ENCODE measurements at places on chromosomes 13 and 19. TPM values are rescaled to one million over a fixed set of nuclear protein-coding genes. Genes with fewer than 3 reads are reported as not detected.
A peak's percentile ranks its signal among the peaks of the same experiment; 100 is the strongest.

DNA sequence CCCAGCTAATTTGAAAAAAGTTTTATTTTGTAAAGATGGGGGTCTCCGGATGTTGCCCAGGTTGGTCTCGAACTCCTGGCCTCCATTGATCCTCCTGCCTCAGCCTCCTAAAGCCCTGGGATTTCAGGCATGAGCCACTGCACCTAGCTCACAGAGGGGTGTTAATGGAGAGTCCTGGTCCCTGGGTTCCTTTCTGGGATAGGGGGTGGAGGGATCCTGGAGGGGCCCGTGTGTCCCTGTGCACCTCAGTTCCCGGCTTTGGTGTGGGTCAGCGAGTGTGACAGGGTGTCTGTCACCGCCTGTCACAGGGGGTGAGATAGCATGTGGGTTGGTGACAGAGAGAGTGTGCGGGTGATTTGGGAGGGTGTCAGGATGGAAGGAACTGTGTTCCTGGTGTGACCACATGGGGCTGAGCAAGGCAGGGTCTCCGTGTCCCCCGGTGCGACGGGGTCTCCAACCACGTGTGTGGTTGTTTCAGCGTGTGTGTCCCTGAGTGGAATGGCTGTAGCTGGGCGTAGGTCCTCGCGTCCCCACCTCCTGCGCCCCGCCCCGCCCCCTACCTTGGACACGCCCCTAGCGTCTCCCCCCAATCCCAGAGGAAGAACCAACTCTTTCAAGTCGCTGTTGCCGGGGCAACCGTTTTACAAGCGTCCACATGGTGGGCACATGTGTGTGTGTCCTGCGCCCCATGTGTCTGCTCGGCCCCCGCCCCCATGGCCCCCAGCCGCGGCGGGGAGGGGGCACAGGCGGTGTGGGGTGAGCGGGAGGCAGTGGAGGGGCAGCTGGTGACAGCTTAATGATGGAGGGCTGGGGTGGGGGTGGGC lies 2.9 kb upstream of the NRTN start:
- DNase-seq, result peak; percentile 80

DNA sequence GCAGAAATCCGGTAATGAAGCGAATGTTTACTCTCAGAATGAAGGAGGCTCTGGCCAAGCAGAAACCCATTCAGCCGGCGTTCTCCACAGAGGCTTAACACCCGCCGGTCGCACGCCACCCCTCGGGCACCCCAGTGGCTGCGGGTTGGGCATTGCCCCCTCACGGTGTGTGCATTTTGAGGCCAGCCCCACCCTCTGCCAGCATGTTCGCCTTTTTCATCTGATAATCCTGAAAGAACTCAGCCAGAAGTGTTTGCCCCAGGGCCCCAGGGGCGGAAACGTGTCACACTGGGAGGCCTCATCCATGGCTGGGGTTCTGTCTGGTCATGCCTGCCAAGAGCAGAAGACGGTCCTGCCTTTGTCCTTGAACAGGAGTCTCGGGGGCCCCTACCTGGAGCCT lies 34.2 kb downstream of the COMP start:
- no peak for DNase-seq

GRCh38 chr19:38942471-38943181 lies 11.9 kb downstream of the MRPS12 start:
- DNase-seq, result no peak

DNA sequence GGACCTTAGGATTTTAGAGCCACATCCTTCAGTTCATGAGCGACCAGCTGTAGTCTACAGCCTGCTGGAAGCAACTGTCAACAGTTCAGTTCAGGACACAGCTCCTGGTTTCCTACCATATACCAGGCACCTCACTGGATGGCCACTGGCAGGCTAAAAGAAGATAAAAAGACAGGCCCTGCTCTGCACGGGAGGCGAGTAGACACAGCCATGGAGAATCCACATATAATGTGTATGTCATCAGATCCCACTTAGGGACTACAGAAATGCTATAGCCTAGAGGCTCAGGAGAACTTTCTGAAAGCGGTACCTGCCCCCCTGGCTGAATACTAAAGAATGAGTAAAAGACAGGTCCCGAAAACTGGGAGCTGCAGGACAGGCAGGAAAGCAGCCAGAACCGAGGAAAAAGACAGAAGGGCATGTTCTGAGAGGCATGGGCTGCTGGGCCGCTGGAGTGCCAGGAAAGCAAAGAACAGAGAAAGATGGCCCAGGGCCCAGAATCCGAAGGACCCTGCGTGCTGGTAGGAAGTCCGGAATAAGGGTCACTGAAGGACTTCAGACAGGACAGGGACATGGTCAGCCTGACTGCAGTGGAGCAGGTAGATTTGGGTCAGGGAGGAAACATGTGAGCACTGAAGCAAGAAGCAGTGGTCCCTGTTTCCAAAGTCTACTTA lies 23.5 kb downstream of the DZIP1 start:
- no peak for DNase-seq

GRCh38 chr19:41443813-41444455 lies 978 bp downstream of the ERICH4 start:
- no peak for DNase-seq

DNA sequence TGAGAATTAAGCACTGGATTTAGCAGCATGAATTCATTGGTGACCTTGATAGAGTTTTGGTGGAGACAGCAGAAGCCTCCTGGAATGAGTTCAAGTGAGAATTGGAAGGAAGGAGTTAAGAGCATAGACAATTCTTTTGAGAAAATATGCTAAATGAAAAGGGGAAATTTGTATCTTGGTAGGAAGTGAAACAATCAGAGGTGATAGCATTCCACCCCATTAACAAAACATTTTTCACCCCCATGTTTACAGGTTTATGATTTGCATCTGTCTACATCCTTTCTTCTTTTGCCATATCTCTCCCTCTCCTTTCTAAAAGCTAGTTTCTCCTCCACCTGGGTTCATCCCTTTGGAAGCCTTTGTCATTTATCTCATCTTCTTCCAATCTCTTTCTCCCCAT lies 27.5 kb downstream of the LNX2 start:
- DNase-seq, result no peak

DNA sequence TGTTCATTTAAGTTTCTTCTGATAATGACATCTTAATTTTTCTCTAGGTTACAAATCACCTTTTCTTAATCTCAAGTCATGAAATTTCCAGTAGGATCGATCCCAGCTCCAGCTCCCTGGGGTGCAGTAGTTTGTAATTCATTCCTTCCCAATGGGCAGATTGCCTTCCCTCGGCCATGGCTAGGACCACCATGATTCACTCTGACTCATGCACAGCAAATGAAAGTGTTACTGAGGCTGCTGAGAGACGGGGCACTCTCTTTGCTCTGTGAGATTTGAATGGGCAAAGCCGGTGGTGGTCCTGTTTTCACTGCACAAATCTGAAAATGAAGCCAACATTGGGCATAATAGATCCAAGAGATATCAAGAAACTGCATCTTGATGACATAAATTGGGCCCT lies 202.8 kb upstream of the IRS2 start:
- DNase-seq, result no peak

DNA sequence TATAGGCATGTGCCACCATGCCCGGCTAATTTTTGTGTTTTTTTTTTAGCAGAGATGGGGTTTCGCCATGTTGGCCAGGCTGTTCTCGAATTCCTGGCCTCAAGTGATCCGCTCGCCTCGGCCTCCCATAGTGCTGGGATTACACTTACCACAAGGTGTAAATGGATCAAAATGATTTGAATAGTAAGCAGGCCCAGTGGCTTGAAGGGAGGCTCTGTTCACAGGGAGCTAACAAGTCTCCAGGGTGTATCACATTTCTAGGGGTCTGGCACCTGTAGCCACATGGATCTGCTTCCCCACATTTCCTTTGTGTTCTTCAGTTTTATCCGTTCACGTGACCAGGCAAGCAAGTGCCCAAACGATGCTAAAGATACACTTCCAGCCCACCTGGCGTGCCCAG lies 13.5 kb upstream of the CNFN start:
- no peak for DNase-seq

DNA sequence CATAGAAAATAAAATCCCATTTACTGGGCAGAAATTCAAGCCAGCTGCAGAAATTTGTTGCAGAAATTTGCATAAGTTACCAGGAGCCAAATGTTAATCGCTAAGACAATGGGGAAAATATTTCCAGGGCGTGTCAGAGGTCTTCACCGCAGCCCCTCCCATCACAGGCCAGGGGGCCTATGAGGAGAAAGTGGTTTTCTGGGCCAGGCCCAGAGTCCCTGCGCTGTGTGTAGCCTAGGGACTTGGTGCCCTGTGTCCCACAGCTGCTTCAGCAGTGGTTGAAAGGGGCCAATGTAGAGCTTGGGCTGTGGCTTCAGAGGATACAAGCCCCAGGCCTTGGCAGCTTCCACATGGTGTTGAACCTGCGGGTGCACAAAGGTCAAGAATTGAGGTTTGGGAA lies 278.9 kb upstream of the PCDH9 start:
- DNase-seq, result no peak

GRCh38 chr19:20233105-20233504 lies 66.1 kb downstream of the ZNF486 start:
- DNase-seq, result no peak

DNA sequence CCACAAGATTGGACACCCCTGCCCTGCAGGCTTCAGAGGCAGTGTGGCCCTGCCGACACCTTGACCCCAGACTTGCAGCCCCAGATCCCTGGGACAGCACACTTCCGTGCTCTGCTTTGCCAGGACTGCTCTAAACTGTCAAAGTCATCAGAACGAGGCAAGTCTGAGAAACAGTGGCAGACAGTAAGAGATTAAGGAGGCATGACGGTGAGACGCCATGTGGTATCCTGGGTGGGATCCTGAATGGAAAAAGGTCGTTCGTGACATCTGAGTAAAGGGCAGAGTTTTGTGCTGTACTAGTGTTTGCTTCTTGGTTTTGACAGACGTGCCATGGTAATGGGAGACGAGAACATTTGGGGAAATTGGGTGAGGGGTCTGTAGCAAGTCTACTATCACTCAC lies 13.8 kb downstream of the ZNF579 start:
- DNase-seq, result no peak

DNA sequence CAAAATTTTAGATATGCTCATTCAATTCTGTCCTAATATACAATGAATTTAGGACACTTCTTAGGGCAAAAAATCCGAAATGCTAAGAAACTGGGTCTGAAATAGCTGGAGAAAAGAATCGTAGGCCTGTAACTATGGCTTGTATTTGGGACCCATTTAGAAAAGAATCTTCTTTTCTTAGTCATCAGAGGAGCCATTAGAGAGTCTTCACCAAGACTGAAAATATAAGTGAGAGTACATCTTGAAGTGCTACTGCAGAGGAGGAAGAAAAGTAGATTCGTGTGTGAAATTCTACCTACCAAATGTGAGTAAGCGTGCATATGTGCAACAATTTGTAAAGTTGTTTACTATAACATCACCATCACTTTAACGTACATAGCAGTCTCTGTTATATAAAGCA lies 8.8 kb upstream of the DACH1 start:
- DNase-seq, result no peak

GRCh38 chr13:113345486-113345885 lies 18.4 kb downstream of the GRTP1 start:
- no peak for DNase-seq

DNA sequence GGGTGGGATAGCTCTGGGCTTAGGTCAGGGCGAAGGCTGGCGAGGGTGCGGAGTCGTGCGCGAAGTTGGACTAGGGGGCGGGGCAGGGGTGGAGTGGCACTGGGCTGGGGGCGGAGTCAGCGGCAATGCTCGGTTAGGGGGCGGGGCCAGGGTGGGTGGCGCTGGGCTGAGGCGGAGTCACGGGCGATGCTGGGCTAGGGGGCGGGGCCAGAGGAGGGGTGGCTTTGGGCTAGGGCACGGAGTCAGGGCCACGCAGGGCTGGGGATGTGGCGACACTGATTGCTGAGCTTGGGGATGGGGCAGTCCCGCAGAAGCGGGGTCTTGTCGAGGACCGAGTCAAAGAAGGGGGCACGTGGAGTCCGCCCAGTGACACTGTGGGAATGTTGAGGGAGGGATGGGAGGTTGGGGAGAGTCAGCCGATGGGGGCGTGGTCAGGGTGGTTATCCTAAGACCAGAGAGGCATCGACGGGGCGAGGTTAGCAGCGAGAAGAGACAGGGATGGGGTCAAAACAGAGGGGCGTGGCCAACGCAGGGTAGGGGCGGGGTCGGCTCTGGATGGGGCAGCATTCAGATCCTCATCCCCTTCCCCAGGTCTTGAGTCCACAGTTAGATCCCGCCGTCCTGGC lies 8.7 kb downstream of the HOMER3 start:
- peak; percentile 51 for DNase-seq

DNA sequence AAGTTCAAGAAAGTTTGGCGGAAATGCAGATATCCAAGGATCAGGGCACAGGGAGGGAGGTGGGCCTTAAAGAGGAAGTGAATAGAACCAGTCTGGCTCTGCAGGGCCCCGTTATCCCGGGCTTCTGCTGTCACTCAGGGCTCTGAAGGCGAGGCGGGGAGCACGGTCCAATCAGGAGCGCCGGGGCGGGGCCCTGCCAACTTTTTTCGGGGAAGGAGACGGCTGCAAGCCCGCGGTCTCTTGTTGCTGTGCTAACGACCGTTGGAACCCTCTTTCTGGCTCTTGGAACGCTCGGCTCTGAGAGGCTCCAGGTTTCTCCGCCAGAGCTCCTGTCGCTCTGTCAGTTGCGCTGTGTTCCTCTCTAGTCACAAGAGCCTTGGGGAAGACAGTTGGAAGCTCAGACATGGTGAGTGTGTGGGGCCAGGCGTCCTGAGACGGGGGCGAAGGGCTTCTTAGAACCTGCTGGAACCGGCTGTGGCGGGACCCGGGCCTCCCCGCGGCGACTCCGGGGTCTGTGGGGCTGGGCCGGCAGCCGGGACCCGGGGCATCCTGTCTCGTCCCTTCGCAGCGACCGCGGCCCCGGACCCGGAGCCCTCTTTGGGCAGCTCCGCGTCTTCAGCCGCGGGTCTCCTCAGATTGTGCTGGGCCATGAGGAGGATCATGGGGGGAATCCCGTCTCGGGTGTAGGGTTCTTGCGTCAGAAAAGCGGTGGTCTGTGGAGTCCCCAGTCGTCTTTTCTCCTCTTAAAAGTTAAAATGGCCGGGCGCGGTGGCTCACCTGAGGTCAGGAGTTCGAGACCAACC lies 27.7 kb downstream of the ZNF844 start:
- DNase-seq, result peak; percentile 93

- DNase-seq, result peak; percentile 91
Measured at GRCh38 chr19:10625003-10625761, at the start of gene SLC44A2. SLC44A2 (plus strand) TSS chr19:10625553; CDS start chr19:10625634, 81 bp downstream.

GRCh38 chr19:46218160-46218559 lies 11.4 kb upstream of the IGFL1 start:
- DNase-seq, result peak; percentile 84

Gene SHISA7
- not detected for total RNA-seq

Gene ZNF154
- 14.0 TPM for total RNA-seq

Gene CACNA1A
- 6.8 TPM for total RNA-seq

Gene CPAMD8
- total RNA-seq, result 53.4 TPM

Gene PRODH2
- not detected for total RNA-seq

Gene MIA
- total RNA-seq, result not detected

Gene CYP2F1
- not detected for total RNA-seq
